ENCODE measurements at places on chromosomes 2 and 18.

GRCh38 chr2:68294913-68295312 is 24.8 kb downstream of the CNRIP1 start:
- DNase-seq = no peak

DNA sequence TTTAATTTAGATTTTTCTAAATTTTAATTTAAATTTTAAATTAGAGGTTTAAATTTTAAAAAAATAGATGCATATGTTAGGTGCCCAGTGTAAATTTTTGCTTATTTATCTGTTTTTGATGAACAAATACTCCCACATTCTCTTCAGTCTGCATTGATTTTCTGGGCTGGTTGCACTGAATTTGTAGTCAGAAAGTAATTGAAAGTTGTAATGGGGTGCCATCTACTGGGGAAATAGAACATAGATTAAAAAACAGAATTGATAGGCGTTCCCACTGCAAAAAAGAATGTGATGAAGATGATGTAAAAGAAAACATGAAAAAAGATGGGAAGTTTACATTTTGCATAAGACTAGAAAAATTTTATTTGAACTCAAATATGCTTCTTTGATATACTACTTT is 51.7 kb upstream of the CCDC85A start:
- no peak for DNase-seq

- no peak for DNase-seq
Measured at GRCh38 chr18:75041586-75041985, 167.4 kb downstream of the PTGR3 start.

DNA sequence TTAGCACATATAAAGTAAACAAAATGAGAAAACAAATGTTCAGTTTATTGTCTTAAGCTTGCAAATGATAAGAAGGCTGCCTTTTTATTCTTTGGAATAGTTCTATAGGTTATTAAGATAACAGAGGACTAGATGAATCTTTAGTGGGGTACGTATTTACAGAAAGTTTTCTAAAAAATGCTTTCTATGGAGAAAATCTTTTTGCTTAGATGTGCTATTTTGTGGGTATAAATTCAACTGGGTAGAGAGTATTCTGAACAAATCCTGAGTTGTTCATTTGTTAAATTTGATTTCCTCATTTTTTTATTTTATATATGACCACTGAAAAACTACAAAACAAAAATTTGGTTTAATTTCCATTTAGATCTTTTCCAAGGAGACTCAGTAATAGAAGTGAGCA is 566.9 kb downstream of the PLCL1 start:
- DNase-seq = no peak

GRCh38 chr2:58851598-58851997 is 610.5 kb upstream of the FANCL start:
- no peak for DNase-seq

GRCh38 chr18:31688606-31689005 is 4.2 kb upstream of the B4GALT6 start:
- DNase-seq = no peak

GRCh38 chr2:161059388-161059787 is 100.8 kb upstream of the TANK start:
- DNase-seq = no peak

GRCh38 chr2:158773121-158773520 is 22.0 kb upstream of the DAPL1 start:
- DNase-seq = no peak

GRCh38 chr18:6411382-6411781 is 3.3 kb downstream of the L3MBTL4 start:
- DNase-seq = no peak

DNA sequence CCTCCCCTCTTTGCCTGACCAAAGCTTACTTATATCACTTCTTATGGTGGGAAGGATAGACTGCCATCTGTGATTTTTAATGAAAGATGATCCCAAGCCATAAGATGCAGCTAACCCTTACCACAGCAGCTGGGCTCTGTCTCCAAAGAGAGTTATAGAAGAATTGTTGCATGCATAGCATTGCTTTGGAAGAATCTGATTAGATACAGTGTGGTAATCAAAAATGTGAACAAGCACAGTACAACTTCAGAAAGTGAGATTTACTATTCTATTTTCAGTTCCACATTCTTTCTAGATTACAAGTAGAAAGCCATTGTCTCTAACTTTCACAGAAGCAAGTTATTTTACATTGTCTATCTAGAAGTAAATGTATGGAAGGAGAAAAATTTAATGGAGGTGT is 129.0 kb upstream of the ACVR2A start:
- DNase-seq = no peak

- DNase-seq = no peak
Measured at GRCh38 chr2:158204741-158205165, 103.1 kb downstream of the UPP2 start.

DNA sequence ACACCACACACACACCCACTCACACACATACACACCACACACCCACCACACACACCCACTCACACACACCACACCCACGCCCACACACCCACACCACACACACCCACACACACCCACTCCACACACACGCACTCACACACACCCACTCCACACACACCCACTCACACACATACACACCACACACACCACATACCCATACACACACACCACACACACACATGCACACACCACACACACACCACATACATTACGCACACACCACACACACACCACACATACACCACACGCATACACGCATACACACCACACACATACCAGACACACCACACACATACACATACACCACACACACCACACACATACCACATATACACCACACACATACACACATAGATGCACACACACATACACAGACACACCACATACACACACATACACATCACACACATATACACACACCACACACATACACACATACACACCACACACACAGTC is 37.9 kb downstream of the MCFD2 start:
- DNase-seq = no peak

DNA sequence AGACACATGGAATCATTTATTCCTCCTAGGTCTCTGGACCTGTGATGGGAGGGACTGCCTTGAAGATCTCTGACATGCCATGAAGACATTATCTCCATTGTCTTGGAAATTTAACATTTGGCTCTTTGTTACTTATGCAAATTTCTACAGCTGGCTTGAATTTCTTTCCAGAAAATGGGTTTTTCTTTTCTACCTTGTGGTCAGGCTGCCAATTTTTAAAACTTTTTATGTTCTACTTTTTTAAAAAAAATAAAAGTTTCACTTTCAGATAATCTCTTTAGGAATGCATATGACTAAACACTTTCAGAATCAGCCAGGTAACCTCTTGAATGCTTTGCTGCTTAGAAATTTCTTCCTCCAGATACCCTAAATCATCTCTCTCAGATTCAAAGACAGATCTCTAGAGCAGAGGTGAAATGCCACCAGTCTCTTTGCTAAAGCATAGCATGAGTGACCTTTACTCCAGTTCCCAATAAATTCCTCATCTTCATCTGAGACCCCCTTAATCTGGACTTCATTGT is 209.6 kb downstream of the RPRM start:
- DNase-seq = no peak

GRCh38 chr2:195202163-195202845 is 454.7 kb upstream of the SLC39A10 start:
- no peak for DNase-seq

DNA sequence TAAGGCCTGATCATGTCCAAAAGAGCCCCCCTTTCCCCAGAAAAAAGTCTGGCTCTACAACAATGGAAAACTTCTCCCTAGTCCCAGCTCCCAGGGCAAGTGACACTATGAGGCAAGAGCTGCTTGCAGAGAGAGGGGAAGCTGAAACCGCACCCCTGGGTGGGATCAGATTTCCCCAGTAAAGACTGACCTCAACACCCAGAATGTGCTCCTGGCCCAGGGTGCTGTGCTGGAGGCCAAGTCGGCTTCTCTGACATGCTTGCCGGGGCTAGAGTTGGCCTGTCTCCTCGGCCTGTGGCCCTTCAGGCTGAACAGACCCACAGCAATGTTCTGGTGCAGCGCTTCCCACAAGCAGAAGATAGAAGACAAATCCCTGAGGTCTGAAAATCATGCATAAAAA is 18.4 kb upstream of the ST8SIA3 start:
- DNase-seq = no peak

GRCh38 chr2:70685771-70686171 is 82.2 kb downstream of the ADD2 start:
- DNase-seq = no peak

DNA sequence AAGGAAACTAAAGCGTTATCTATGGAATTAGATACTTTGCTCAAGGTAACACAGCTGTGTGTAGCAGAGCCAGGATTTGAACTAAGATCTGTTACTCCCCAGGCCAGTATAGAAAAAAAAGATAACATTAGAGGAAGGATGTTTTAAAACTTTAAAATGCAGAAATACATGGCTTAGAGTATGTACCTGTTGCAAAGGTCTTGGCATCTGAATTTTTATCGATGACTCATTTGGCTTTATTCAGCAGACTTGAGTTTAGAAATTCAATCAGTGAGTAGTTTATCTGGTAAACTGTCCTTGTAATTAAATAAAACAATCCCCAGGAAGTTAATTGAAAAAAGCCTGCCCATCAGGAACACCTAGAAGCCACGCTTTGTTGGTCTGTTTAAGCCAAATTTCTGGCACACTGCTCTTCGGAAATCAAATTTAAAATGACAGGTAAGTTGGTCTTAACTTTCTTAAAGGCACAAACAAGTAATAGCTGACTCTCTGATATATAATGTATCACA is 36.9 kb downstream of the SCN9A start:
- DNase-seq = no peak

GRCh38 chr18:70956554-70956953 is 667.7 kb downstream of the SOCS6 start:
- no peak for DNase-seq

Data from stimulated activated CD8-positive, alpha-beta memory T cell treated with anti-CD3 and anti-CD28 coated beads, Interleukin-4, amount 100 ng/mL, for 1 hour (primary cell).